ENCODE measurements at places on chromosomes 1 and 21.

GRCh38 chr1:90045853-90046563, 51.1 kb downstream of the ZNF326 start:
- no peak for DNase-seq

DNA sequence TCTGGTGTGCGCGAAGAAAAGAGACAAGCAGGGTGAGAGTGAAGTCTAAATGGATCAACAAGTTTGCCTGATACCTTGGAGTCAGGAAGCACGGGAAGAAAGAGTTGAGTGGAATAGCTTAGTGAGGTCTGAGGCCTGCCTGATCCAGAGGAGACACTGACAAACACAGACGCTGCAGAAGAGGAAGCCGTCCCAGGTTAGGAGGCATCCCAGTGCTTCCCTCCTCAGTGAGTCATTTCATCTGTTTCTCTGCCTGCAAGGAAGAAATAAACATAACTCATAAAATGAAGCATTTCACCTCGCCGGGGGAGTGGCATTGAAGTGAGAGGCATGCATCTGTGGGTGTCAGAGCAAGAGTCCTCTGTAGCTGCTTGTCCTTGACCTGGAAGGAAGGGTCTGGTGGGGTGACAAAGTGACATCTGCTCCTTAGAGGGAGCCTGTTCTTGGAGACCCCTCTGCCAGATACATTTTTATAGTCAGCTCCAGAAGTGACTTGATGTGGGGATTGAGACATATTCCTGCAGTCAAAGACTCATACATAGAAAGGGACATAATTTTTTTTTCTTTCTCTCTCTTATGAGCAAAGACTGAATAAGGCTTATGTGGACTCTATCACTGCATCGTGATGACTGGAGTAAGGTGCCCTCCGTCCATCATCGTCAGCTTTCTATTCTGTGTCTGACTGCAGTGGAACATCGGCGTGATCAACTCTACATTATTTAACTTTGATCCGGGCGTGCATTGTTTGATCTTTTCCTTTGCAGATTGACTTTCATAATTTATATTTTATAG, 256.7 kb downstream of the KIF26B start:
- no peak for DNase-seq

- DNase-seq = no peak
Observed at GRCh38 chr1:185350027-185350442, 33.0 kb upstream of the IVNS1ABP start.

DNA sequence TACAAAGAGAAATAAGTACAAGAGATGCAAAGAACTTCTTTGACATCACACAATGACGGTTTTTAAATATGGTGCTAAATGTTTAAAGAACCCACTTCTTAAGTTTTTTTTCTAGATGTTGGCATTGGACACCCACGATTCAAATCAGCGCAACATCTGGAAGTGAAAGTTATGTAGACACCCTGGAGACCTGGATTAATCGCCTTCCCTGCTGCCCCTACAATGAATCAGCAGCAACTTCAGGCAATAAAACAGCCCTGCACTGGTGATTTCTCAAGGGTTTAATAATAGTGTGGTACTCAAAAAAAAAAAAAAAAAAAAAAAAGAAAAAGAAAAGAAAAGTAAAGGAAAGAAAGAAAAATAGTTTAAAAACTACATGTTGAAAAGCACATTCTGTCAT, 248.3 kb downstream of the NUF2 start:
- DNase-seq = no peak

DNA sequence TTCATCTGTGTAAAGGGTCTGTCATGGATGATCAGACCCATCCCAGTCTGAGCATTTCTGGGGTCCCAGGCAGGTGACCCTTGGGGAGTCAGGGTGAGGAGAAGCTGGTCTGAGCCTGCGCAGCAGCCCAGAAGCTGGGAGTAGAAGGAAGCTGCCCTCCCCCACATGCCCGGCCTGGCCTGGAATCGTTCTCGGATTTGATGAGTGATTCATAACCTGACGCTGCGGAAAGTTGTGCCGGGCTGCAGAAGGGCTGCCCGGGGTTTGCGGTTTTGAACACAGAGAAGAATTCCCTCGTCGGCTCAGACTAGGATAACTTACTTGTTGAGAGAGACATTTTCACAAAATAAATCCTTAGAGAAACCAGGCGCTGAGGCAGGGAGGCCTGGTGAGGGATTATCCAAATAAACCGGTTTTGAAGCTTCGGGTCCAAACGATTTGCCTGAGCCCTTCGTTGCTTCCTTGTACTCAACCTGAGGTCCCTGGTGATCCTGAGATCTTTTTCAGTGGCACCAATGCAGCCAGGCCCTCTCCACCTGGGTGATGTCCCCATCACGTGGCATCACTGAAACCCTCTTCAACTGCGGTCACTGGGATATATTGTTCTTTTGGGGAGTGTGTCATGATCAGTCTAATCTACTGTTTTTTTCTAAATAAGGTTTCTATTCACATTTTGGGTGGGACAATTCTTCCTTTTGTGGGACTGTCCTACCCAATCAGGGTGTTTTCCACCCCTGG, 29.2 kb downstream of the EPHB2 start:
- DNase-seq = no peak

GRCh38 chr1:1847061-1847850, 43.6 kb downstream of the GNB1 start:
- DNase-seq = no peak

GRCh38 chr1:91700332-91700731, 185.6 kb downstream of the TGFBR3 start:
- DNase-seq = no peak

GRCh38 chr1:12075195-12076114, 12.4 kb downstream of the TNFRSF8 start:
- no peak for DNase-seq

- DNase-seq = no peak
Observed at GRCh38 chr1:1602304-1602967, 2.5 kb upstream of the FNDC10 start.

- DNase-seq = no peak
Observed at GRCh38 chr1:216599851-216600250, 123.4 kb downstream of the ESRRG start.
